ENCODE measurements at places on chromosomes 6 and 20.

DNA sequence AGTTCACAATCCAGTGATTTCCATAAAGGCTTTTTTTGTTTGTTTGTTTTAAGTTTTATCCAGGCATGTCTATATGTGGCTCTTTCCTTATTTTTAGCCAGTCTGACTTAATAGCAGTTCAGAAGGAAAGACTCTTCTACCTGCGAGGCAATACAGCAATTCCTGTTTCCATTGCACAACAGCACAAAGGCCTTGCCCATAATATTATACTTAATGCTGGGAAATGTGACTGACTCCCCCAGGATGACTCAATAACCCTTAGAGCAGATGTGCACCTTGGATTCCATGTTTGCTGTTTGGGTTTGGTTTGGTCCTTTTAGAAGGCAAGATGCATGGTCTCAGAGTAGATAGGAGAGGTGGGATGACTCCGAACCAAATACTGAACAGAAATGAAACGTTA lies 184.1 kb downstream of the MTFR2 start:
- no peak for DNase-seq

DNA sequence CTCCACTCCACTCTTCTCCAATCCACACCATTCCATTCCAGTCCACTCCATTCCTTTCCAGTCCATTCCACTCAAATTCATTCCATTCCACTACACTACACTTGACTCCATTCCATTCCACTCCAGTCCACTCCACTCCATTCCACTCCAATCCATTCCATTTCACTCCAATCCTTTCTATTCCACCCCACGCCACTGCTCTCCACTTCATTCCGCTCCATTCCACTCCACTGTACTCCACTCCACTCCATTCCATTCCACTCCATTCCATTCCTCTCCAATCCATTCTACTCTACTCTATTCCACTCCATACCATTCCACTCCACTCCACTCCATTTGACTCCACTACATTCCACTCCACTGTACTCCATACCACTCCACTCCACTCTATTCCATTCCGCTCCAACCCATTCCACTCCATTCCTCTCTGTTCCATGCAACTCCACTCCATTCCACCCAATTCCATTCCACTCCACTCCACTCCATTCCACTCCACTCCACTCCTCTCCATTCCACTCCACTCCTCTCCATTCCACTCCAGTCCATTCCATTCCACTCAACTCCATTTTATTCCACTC lies 23.4 kb upstream of the DEFB125 start:
- no peak for DNase-seq

GRCh38 chr20:59062081-59062480 lies 19.5 kb upstream of the PRELID3B start:
- DNase-seq, result no peak

- no peak for DNase-seq
Measured at GRCh38 chr6:7237653-7238188, 75.3 kb downstream of the SSR1 start.

DNA sequence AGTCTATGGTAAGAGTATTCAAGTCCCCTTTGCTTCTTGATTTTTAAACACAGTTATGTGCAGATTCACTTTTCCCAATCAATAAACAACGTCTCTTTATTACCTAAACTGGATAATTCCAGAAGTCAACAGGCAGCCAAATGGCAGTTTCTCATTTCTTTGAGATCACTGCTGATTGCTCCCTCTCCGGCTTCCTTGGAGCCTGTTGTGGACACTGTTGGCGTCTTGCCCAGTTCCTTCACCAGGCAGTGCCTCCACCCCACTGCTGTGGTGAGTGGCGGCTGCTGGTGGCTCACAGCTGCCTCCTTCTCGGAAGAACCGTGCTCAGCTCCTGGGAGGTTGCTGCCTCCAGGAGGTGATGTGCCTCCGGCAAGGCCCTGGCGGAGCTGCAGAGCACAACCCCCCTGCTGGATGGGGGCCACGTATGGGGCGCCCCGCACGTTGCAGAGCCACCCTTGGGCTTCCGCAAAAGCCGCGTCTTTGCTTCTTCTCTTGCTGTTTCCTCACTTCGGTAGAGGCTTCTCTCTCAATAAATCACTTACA lies 105.1 kb upstream of the CNKSR3 start:
- no peak for DNase-seq

DNA sequence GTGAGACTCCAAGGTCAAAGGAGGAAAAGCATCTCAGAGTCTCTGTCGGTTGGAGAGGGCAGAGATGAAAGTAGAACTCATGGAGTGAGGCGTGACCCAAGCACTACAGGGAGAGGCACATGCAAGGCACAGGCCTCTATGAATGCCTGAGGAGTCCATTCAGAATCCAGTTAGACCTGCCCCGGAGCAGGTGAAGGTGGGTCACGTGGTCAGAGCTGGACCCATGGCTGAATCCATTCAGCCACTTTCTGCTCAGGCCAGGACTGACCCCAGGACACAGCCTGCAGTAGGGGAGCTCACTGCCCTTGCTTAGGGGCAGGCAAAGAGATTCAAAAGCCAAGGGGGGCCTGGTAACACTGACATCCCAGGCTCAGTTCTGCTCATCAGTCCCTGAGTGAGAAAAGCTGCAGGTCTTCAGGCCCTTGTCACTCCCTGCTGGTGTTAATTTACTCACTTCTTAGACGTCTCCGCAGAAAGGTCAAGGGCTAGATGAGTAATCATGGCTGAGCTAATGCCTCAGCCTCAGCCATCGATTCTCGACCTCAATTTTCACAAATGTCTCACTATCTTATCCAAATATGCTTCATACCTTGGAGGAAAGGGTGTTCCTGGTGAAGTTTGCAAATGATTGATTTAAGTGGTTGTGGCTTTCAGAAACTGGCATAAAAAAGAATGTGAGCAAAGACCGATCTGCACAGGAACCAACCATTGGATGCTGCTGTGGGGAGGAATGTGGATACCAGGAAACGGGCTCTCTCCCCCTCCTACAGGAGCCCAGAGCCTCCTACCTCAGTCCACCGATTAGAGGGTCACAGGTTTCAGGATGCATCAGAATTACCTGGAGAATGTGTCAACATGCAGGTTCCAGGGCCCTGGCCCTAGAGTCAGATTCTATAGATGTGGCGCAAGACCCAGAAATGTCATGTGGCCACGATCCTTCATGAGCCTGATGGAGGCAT lies 584.4 kb downstream of the PTPRT start:
- DNase-seq, result no peak

DNA sequence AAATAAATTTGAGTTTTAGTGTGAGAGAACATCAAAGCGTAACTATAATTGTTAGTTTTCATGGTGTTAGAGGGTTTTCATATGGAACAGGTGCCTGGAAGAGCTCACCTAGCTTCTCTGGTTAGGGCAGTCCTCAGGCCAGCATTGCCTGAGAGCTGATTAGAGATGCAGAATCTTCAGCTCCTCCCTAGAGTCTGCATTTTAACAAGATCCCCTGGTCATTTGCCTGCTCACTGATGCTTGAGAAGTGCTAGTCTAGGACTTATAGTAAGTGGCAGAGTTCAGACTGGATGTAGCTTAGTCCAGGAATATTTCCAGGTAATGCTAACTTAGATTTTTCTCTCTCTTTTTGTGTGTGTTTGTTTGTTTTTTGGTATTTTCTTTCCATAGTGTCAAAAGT lies 21.7 kb upstream of the SMIM26 start:
- DNase-seq, result no peak

GRCh38 chr20:63156221-63156671 lies 59.7 kb downstream of the YTHDF1 start:
- no peak for DNase-seq

GRCh38 chr6:19324376-19324775 lies 512.8 kb upstream of the ID4 start:
- DNase-seq, result no peak

DNA sequence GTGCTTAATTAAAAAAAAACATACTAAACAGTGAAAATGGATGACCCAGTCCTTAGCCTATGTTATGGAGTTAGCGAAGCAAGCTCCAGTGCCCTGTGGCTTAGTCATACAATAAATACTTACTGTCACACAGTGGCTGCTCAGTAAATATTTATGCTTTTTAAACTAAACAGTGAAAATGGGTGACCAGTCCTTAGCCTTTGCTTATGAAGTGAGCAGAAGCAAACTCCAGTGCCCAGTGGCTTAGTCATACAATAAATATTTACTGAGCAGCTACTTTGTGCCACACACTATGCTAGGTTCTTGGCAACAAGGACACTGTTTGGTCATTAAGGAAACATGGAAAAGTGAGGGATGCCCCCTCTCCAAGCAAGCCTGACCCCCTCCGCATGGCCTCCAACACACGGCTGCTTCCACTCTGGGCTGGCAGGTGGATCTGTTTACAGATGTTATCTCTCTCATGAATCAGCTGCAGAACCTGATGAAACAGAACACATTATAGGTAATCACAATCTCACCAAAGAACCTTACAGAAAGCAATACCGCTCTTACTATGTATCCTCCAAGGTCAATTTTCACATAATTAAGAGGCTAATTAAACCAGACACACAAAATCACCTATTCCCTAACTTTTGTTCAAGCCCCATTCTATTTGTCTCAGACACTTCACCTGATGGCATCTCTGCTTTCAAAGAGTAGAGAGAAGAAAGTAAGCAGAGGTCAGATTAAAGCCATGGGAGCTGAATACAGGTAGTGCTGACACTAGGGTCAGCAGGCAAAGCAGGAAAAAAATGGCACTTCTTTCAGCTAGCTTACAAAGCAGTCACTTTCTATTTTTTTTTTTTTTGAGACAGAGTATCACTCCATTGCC lies 27.3 kb downstream of the CDK5RAP1 start:
- DNase-seq, result no peak

Data from iPS DF 19.7 (cell line).